ENCODE measurements at places on chromosomes 12 and 14.

GRCh38 chr12:10341892-10342509 is 34.3 kb downstream of the KLRD1 start:
- DNase-seq, result no peak

- no peak for DNase-seq
Observed at GRCh38 chr12:124160097-124160756, 134.7 kb upstream of the RFLNA start.

GRCh38 chr14:52833891-52834290 is 42.5 kb upstream of the GNPNAT1 start:
- no peak for DNase-seq

GRCh38 chr14:24113379-24113800 is 1.2 kb upstream of the DCAF11 start:
- DNase-seq, result no peak

GRCh38 chr12:50201987-50202521 is 34.9 kb upstream of the CERS5 start:
- DNase-seq, result no peak

DNA sequence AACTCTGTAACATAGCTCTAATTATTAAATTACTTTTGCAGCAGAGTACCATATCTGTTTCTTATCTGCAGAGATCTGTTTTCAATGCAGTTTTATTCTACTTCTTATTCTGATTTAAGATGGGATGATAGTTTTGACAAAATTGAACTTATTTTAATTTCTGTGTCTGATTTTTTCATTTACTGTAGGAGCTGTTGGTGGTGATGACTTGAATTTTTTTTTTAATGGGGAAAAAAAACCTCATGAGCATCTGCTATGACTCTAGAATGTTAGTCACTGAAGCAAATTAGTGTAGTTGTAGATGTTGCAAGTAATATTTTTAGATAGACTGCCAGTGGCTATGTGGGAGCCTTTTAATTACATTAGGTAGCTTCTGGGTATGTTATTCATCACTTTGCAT is 23.4 kb downstream of the DNM1L start:
- DNase-seq, result no peak
